ENCODE measurements at places on chromosomes 1 and 21.

GRCh38 chr1:105865546-105865945, 1190.9 kb upstream of the PRMT6 start:
- peak; percentile 41 for DNase-seq

DNA sequence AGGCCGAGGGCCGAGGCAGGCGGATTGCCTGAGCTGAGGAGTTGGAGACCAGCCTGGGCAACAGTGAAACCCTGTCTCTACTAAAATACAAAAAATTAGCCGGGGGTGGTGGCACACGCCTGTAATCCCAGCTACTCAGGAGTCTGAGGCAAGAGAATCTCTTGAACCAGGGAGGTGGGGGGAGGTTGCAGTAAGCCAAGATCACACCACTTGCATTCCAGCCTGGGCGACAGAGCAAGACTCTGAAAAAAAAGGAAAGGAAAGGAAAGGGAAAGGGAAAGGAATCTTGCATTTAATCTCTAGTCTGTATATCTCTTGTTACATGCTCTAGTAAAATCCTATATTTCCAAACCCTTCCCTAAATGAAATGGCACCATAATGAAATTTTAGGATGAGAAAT, 328.3 kb upstream of the ADGRL2 start:
- no peak for DNase-seq

DNA sequence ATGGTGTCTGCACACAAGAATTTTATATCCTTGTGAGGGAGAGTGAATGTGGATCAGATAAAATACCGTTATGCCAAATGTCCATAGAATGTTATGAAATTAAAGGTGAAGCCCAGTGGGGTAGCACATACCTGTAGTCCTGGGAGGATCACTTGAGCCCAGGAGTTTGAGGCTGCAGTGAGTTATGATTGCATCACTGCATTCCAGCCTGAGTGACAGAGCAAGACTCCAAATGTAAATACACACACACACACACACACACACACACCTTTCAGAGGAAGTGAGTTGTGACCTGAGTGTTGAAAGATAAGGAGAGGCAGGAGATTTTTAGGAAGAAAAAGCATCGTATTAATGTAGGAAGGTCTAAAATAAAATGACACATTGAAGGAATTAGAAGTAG, 28.1 kb upstream of the ZYG11A start:
- no peak for DNase-seq

GRCh38 chr21:15809818-15810217, 80.0 kb downstream of the USP25 start:
- no peak for DNase-seq

DNA sequence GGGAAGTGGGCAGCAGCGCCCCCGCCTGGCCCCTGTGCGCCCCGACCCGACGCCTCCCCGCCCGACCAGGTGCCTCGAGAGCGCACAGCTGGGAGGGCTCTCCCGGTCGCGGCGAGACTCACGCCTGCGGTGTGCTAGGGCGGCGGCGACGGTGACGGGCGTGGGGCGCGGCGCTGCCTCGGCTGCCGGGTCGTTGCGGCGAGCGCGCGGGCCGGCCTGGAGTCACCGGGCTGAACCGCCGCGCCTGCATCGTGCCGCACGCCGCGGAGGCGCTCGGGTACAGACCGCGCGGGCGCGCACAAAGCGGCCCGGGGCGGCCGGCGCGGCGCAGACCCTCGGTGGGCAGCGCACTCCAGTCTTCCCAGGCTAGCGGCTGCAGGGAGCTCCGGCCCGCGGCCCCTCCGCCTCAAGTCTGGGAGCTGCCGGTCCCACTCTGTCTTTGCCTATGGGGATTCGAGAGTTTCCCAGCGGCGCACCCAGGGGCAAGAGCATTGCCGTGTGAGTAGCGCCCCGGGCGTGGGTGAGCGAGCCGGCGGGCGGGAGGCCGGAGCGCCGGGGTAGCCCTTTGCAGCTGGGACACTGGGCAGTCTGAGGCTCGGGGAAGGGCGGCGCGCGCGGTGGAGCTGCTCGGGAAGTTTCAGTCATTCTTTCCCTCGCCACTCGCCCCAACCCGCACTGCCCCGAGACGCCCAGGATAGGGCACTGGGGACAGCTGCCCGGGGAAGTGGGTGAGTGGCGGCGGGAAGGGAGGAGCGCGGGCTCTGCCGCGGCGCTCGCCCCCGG, at the start of gene SLC35F3:
SLC35F3 (plus strand) TSS at position 44 of the 783 bp plus-strand sequence.
- peak; percentile 67 for DNase-seq

DNA sequence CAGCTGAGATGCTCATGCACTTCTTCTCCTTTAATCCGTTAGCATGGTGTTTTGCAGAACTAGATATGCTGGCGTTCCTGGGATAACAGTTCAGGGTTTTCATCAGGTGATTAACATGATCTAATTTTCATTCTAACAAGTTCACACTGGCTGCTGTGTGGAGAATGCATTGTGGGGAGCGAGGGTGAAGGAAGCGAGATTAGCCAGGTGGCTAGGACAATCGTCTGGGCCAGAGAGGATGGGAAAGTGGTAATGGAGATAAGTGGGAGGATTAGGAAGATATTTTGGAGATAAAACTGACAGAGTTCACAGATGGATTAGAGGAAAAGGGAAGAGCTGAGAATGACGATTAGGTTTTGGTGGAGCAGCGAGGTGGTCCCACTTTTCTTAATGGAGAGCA, 138.1 kb upstream of the MAGI3 start:
- no peak for DNase-seq

- peak; percentile 12 for DNase-seq
These were observed 62.1 kb downstream of the SKI start for GRCh38 chr1:2290171-2290578.

- no peak for DNase-seq
These were observed 48.6 kb downstream of the GNG12 start for GRCh38 chr1:67784545-67785186.

Measured in urothelium cell line (cell line).